A549 treated with AZD2906 at 1 μM for 4 hours (cell line): ENCODE measurements at places on chromosomes 7 and 10. TPM values are rescaled to one million over a fixed set of nuclear protein-coding genes. Genes with fewer than 3 reads are reported as not detected.

The FOXK1 gene
- total RNA-seq: 11.1 to 12.9 TPM (median 12.0 TPM) in 5 replicates

The UNCX gene
- 0.05 to 0.06 TPM in 2 of 5 replicates, not detected in the others for total RNA-seq

The LRRD1 gene
- total RNA-seq: not detected in 5 replicates

The PRSS1 gene
- total RNA-seq: not detected in 5 replicates

The YWHAG gene
- 189 to 230 TPM (median 210 TPM) in 5 replicates for total RNA-seq

The LBX1 gene
- not detected in 5 replicates for total RNA-seq

The FOXI2 gene
- total RNA-seq: not detected in 5 replicates

The RAB11FIP2 gene
- total RNA-seq: 5.8 to 12.2 TPM (median 7.8 TPM) in 5 replicates

The TNS3 gene
- 64.0 to 74.2 TPM (median 71.0 TPM) in 5 replicates for total RNA-seq

The STMP1 gene
- 28.1 to 31.7 TPM (median 30.6 TPM) in 5 replicates for total RNA-seq

The TMEM176A gene
- total RNA-seq: 0.16 TPM in 1 of 5 replicates, not detected in the others

The VSTM4 gene
- 0.23 to 0.41 TPM (median 0.29 TPM) in 5 replicates for total RNA-seq
